ENCODE measurements at places on chromosomes 2 and 18.

DNA sequence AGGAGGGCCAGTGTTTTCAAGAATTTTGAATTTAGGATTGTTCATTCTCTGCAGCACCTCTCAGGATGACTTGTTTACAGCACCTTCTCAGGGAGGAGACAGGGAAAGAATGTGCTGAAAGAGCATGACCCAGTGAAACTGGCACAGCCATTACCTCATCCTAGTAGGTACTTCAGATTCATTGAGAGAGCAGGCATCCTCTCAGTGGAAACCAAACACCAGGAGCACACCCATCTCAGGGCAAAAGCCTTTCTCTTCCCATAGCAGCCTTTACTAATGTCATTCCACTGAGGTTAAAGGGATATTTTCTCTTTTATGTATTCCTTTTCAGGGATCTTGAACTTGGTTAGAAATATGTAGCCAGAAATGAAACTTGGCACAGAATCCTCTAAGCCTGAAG is 2.6 kb downstream of the MAP2 start:
- peak; percentile 8 for DNase-seq

DNA sequence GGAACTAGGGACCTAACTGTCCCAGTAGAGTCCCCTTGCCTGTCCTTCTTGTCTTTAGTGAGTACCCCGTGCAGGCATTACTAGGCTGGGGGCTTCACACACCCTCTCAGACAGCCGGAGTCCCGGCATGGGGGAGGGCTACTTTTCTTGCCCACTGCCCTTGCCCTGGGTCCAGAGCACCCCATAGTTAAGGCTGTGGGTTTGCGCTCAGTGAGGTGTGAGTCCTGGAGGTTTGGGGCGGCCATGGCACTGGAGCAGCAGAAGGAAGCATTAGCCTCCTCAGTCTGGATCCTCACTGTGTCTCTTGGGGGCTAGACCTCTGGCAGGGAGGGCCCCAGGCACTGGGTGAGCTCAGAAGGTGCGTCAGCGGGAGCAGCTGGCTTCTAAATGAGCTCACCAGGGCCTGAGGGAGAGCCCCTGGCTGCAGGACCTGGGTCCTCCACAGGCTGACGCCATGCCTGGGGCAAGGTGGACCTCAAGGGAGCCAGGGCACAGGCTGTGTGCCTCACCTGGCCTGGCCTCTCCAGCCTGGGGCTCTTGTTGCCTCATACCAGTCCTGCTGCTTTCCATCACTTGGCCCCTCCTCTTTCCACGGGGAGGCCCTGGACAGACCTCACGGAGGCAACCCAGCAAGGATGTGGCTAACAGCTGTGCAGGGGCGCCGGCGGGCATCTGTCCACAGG is 27.4 kb downstream of the HS6ST1 start:
- DNase-seq, result no peak

DNA sequence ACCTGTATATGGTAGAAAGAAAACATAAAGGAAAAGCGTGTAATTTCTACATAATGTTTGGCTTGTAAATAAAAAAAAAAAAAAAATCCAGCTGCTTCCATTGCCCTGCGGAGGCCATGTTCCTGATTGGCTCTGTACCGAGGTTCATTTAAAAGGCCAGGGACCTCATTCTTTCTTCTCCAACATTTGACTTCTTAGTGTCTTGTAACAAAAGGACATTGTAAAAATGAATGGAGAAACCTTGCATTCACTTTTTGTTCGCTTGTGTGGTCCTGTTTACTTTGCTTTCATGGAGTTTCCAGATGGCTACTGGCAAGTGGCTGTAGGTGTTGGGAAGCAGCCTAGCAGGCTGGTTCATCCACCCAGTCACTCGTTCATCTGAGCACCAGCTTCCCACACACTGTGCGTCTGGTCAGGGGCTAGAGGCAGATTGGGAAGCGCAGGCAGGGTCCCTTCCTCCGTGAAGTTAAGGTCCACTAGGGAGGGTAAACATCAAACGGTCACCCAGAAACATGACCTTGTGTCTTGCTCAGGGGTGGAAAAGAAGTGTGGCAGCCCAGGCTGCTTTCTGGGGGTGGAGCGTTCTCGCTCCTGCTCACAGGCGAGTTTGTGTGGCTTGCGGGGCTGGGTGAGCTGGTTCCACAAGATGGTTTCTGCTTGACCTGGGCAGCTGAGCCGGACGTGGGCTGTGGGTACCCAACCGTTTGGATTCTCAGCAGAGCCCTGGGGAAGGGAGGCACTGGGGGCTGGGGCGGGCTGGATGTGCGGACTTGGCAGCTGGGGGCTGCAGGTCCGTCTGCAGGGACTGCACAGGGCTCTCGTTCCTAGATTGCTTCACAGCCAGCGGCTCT is 260.7 kb downstream of the AGAP1 start:
- DNase-seq, result no peak

- no peak for DNase-seq
Measured at GRCh38 chr2:71683070-71683469, 229.7 kb downstream of the DYSF start.

GRCh38 chr18:4755848-4756247 is 300.7 kb upstream of the DLGAP1 start:
- no peak for DNase-seq

DNA sequence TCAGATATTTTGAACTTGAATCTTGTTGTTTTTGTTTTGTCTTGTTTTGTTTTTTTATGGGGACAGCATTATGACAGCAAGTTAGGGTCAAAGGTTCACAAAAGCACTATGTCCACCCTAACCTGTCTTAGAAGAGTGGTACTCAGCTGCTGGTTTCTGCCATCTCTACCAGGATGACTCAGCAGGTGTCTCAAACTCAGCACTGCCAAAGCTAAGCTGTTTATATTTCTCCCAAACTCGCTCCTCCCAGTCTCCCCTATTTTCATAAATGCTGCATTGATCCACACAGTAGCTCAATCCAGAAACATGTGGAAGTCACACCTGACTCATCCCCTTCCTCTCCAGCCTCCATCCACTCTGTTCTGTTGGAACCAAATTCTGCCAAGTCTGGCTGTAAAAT is 134.9 kb downstream of the ZBTB7C start:
- DNase-seq, result no peak

- DNase-seq, result no peak
Measured at GRCh38 chr2:29995241-29995640, 73.9 kb upstream of the ALK start.

DNA sequence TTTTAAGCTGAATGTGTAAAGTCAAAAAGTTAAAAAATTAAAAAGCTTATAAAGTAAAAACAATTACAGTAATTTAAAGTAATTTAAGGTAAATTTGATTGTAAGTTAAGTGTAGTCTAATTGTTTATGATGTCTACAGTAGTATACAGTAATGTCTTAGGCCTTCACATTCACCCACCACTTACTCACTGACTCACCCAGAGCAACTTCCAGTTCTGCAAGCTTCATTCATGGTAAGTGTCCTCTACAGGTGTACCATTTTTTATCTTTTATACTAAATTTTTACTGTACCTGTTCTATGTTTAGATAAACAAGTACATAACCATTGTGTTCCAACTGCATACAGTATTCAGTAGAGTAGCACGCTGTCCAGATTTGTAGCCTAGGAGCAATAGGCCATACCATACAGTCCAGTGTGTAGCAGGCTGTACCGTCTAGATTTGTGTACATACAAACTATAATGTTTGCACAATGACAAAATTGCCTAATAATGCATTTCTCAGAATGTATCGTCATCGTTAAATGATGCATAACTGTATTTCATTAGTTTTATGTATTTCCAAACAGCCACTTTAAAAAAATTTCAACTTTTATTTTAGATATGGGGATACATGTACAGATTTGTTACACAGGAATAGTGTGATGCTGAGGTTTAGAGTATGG is 319.3 kb downstream of the DYSF start:
- DNase-seq, result no peak

DNA sequence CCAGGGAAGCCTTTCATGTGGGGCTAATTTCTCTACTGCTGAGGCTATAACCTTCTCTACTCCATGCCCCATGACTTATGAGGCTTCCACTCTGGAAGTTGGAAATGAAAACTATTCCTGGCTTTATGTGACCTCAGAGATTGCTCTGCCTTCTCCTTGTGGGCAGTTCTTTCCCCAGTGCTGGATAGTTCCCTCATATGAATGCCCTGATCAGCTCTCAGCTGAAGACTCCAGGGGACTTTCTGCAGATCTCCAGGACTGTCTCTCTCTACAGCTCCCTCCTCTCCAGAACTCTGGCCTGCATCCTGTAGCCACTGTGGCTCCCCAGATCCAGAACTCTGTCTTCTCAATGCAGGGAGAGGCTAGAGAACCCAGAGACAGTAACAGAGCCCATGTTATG is 235.1 kb downstream of the SEPTIN10 start:
- DNase-seq, result no peak

- DNase-seq, result no peak
Measured at GRCh38 chr2:77834360-77835002, 312.3 kb upstream of the LRRTM4 start.

- peak; percentile 33 for DNase-seq
Measured at GRCh38 chr2:80238692-80239469, 65.7 kb downstream of the LRRTM1 start.

GRCh38 chr2:23385748-23386338 is 864 bp downstream of the KLHL29 start:
- peak; percentile 38 for DNase-seq

GRCh38 chr2:171583566-171583965 is 61.3 kb downstream of the CYBRD1 start:
- DNase-seq, result no peak

- DNase-seq, result no peak
Measured at GRCh38 chr2:38182492-38183003, 106.6 kb upstream of the CYP1B1 start.

- DNase-seq, result no peak
Measured at GRCh38 chr2:50582164-50582563, 449.8 kb downstream of the NRXN1 start.

- DNase-seq, result peak; percentile 24
Measured at GRCh38 chr2:180983468-180984242, 3.2 kb downstream of the UBE2E3 start.

GRCh38 chr2:179884193-179884592 is 22.8 kb upstream of the ZNF385B start:
- no peak for DNase-seq

GRCh38 chr2:159879051-159879604 is 81.1 kb upstream of the CD302 start:
- DNase-seq, result no peak

DNA sequence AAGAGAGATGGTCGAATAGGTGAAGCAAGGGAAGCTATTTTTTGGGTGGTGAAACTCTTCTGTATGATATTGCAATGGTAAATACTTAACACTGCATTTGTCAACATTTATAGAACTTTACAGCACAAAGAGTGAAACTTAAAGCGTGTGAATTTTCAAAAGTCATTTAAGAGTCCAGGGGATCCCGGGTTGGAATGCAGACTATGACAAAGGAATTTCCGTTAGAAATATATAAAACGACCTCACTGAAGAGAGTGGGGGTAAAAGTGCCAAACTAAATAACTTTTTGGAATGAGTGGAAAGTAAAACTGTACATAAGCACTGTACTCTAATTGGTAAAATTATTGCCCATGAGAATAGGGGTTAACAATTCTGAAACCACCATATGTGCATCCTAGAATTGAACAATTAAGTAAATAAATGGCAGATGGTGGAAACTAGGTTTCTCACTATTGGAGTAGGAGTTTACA is 191.0 kb upstream of the FN1 start:
- no peak for DNase-seq

- no peak for DNase-seq
Measured at GRCh38 chr18:10213526-10213925, 240.9 kb upstream of the APCDD1 start.

DNA sequence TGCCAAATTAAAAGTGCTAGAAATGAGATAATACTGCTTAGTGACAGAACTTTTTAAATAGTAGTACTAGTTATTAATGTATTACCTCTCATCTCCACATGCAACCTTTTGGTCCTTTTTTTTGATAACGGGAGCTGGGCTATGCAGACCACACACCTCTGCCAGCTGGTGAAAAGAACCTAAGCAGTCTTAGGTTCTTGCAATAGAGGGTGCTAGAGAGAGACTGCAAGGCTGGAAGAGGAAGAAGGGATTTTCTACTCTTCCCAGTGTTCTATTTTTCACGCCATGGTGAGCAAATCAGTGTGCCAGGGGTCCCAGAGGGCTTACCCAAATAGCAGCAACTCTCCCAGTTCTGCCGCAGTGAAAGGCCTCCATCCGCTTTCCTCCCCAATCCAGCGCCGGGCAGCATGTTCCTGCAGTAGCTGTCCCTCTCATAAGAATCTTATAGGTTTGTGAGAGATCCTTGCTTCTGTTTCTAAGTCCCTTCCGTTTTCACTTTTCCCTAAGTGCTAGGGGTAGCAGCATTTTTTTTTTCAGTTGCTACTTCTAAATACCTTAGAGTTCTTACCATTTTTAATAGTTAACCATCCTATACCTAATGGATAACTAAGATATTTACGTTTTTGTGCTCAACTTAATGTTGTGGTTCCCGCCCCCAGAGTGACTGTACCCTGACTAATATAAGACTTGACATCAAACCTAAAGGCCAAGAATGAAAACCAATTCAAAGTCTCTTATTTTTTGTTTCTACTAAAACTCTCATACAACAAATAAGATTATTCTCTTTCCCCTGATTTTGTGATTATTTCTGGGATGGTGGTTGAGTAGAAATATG is 69.4 kb upstream of the UBE2E3 start:
- DNase-seq, result no peak

- DNase-seq, result no peak
Measured at GRCh38 chr2:29207352-29208148, 92.3 kb downstream of the CLIP4 start.

GRCh38 chr2:28619213-28620196 is 123.6 kb downstream of the PLB1 start:
- DNase-seq, result no peak

GRCh38 chr2:1559589-1560175 is 146.4 kb downstream of the TPO start:
- no peak for DNase-seq

- peak; percentile 68 for DNase-seq
Measured at GRCh38 chr2:231563378-231563961, 29.2 kb upstream of the TEX44 start.

GRCh38 chr2:223459328-223459939 is 142.7 kb downstream of the SCG2 start:
- DNase-seq, result peak; percentile 16

- no peak for DNase-seq
Measured at GRCh38 chr18:389658-390357, 110.7 kb downstream of the COLEC12 start.

GRCh38 chr18:29753379-29753778 is 1289.2 kb downstream of the DSC3 start:
- DNase-seq, result no peak

GRCh38 chr18:63342206-63342605 is 22.6 kb upstream of the BCL2 start:
- no peak for DNase-seq

- DNase-seq, result no peak
Measured at GRCh38 chr2:11478899-11479605, 13.1 kb upstream of the E2F6 start.

DNA sequence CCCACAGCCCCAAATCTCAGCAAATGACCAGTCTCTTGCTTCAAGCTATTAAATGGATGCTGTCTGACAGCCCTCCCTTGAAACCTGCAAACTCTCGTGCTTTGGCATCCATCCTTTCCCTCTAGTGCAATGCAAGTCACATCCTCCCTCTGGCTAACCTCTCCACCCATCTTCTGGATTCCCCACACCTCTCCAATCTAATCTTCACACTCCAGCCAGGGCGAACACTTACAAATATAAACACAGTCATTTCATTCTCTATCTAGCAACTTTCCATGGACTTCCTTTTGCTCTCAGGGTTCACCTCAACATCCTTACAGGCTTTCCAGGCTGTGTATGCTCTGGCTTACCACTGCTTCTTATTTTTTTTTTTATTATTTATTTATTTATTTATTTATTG is 10.1 kb upstream of the NARS1 start:
- DNase-seq, result no peak

All from RWPE1 (cell line).